ENCODE measurements at places on chromosomes 16 and 17.

DNA sequence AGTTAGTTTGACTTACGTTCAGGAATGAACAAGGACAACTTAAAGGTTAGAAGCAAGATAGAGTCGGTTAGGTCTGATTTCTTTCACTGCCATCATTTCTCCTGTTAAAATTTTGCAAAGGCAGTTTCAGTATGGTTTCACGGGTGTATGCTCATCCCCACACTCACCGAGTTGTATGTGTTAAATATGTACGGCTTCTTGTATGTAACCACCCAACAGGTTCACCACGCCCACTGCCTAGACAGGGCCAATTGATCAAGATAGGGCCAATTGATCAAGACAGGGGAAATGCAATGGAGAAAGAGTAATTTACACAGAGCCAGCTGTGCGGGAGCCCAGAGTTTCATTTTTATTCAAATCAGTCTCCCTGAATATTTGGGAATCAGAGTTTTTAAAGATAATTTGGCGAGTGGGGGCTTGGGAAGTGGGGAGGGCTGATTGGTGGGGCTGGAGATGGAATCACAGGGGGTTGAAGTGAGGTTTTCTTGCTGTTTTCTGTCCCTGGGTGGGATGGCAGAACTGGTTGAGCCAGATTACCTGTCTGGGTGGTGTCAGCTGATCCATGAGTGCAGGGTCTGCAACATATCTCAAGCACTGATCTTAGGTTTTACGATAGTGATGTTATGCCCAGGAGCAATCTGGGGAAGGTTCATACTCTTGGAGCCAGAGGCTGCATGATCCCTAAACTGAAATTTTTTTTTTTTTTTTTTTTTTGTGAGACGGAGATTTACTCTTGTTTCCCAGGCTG is 62.4 kb upstream of the PLCG2 start:
- DNase-seq = no peak

- no peak for DNase-seq
Observed at GRCh38 chr17:76554131-76554530, 14.3 kb downstream of the PRCD start.

DNA sequence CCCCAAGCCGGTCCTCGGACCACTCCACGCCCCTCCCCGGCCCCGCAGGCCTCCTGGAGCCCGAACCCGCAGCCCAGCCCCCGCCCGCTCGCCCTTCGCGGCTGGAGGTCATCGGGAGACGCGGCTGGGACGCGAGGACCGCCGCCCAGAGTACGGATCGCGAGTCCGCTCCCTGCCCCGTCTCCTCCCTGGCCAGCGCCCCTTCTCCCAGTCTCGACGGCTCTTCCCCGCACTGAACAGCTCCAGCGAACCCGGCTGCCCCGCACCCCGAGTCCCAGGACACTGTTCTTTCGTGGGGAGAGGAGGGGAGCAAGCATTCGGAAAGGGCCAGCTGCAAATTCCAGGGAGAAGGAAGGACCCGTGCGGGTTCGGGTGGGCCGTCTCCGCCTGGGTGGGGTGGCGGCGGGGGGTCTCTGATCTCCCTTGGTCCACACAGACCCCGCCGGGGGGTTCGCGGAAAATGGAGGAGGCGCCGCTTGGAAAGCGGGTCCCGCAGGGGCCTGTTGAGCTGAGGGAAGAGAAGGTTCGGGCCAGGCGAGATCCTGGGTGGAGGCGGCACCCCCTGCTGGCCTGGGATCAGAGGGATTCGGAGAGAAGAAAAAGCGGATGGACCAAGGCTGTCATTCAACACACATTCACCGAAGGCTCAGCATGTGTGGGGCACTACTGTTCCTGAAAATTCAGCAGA is 632 bp upstream of the RTN4RL1 start:
- DNase-seq = no peak

- DNase-seq = peak; percentile 49
Observed at GRCh38 chr16:27355610-27356009, 41.8 kb downstream of the IL4R start.

DNA sequence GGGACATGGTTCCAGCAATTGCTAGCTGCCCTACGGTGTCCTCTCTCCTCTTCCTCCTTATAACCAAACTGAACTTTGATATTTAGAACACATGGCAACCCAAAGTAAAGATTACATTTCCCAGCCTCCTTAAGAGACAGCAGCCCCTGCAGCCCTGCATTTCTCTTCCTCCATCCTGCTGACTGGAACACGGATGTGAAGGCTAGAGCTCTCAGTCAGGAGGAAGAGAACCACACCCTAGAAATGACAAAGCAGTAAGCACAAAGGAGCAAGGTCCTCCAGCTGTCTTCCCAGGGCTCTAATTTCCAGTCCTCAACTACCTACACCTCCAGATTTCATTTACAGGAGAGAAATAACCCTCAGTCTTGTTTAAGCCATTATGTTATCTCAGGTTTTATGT is 10.9 kb downstream of the DYNC1LI2 start:
- no peak for DNase-seq

DNA sequence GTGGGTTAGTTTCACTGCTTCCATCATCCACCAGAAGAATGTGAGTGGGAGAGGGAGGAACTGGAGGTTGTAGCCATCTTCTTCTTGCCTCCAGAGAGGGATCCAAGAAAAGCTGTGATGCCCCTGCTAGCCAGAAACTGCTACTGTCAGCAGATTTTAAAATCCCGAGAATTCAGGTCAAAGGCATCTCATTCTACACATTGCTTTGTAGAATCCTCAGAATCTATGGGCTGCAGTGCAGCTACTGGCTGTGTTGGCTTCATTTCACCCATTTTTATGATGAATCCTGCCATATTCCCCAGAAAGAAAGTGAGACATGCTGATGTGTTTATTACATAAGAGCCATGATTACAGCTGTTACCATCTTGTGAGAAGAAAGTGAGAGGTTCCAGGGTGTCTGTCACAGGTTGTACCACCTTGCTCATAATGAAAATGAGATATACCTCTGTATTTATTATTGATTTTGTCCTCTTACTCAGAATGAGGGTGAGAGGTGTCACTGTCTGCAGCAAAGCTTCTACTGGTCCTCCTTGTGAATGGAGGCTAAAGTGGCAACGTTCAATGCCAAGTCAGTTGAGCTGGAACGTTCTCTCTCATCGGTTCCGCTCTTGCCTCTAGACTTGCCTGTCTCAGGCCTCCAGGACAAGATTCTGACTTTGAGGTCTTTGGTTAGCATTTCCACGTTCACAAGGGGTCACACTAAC is 50.1 kb upstream of the MYH10 start:
- no peak for DNase-seq

DNA sequence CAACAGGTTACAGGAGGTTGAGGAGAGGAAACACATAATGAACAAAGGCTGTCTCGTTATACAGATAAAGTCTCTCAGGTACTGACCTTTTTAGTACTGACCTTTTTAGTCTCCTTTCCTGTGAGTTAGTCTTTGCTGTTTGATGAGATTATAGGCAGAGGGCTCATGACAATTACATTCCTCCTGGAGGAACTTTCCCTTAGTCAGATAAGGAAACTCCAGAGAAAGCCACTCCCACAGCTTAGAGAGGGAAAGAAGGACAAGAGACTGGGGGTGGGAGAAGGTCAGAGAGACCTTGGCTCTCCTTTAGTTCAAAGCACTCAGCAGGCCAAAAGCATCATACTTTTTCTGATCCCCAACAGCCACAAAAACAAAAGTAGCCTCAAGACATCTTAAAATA is 15.3 kb upstream of the PSMD7 start:
- no peak for DNase-seq

DNA sequence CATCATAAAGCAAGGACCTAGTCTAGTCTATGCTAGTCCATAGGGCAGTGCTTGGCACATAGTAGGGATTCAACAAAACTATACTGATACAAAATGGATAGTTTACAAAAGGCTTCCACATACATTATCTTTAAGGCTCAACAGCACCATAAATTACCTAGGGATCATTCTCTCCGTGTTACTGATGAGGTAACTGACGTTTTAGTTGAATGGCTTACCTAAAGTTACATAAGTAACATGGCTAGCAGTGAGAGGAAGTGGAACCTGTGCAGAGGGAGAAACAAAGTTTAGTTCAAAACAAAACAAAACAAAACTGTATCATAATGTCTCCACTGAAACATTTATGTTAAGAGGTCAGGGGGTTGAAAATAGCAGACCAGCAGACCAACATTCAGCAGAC is 7.9 kb downstream of the RPTOR start:
- DNase-seq = no peak

DNA sequence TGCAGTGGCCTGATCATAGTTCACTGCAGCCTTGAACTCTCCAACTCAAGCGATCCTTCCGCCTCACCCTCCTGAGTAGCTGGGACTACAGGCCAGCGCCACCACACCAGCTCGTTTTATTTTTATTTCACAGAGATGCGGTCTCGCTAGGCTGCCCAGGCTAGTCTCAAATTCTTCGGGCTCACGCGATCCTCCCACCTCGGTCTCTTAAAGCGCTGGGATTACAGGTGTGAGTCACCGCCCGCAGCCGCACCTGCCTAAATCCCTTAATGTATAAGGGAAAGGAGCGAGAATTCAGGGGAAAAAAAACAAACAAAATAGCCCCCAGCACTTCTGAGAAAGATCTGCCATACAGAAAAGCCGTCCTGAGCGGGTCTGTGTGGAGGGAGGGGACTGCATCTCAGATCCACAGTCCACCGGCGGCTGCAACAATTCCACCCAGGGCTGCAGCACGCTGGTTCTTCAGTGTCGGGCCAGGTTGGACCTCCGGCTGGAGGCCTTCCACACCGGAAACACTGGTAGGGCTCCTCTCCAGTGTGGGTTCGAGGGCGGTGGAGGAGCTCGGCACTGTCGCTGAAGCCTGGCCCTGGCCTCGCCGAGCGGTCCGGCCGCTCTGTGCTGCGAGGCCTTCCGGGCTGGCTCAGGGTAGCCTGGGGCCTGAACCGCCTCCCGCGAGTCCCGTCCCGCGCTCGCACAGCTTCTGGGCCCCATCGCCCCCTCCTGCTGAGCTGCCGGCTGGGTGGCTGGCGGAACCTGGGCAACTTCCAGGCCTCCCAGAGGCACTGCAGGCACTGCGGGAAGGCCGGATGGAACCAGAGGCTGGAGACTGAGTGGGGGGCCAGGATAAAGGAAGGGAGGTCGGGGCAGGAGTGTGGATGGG is 7.0 kb downstream of the ZNF843 start:
- DNase-seq = no peak
